ENCODE measurements at places on chromosomes 11 and 22.
A peak's percentile ranks its signal among the peaks of the same experiment; 100 is the strongest.

- DNase-seq = no peak
Observed at GRCh38 chr11:22808571-22809197, 20.9 kb downstream of the SVIP start.

GRCh38 chr11:120717042-120717441 lies 205.5 kb downstream of the GRIK4 start:
- no peak for DNase-seq

DNA sequence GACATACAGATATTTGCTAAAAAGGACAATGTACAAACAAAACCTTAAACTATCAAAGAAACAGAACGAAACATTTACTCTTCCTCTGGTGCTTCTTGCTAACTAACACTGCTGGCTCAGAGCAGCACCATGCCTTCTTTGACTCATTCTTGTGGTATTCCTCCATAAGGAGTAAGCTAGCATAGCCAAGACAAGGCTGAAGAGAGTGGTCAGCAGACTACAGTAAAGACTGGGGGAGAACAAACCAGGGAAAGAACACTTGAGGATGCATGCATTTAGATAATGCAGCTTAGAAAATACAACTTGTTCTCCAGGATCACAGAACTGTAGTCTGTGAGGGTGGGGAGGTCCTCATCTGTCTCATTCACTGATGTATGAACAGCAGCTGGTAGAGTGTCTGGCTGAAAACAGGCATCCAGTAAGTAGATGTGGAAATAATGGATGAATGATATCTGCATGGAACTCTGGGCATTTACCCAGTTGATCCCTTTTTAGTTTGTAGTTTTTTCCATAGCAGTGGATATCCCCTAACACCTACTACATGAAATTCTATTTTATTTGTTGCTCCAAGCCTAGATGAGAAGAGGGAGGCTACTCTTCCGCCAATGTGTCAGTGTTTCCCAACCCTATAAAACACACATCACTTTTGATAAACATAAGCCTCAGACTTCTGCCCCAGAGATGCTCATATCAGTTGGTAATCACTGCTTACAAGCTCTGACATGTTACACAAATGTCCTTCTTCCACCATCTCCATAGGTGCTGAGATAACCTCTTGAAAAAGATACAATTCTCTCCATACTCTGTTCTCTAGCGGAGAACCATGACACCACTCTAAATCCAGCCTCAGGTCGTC lies 7.3 kb downstream of the SNX19 start:
- DNase-seq = no peak

GRCh38 chr11:86977441-86978050 lies 22.4 kb upstream of the FZD4 start:
- DNase-seq = no peak

GRCh38 chr11:68954836-68955606 lies 25.8 kb downstream of the MRGPRD start:
- DNase-seq = no peak

GRCh38 chr11:3995307-3995706 lies 99.3 kb upstream of the RRM1 start:
- no peak for DNase-seq

- DNase-seq = peak; percentile 98
Observed at GRCh38 chr11:124867700-124868099, 2.5 kb downstream of the ROBO3 start.

DNA sequence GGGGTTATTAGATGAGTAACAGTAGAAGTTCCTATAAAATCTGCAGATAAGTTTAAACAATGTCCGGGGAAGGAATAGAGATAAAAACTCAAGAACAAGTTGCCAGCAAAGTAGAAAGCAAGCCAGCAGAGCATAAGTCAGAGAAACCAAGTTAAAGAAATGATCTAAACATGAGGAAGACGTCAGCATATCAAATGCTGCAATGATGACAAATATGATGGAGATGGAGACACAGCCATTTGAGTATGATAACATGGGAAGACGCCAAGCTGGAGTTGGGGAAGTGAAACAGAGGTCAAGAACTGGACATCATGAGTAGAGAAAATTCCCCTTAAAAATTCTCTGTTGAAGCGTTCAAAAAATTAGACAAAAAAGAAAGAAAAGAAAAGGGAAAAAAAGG lies 571.5 kb downstream of the CNTN5 start:
- DNase-seq = no peak

DNA sequence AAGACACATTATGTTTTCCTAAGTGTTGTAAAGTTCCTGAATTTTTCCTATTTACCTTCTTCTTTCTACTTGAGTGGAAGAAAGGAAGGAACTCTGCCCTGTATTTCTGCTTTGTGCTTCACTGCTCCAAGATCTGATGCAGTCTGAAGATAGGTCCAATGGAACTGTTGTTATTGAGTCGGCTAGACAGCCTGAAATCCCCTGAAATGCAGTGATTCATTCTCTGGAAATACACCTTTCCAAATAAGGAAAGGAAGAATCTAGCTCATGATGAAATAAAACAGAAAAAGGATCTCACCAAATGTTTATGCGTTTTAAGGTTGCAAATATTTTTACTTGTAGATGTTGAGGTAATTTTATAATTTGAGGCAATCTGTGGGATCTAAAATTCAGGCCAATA lies 322.8 kb downstream of the GUCY1A2 start:
- DNase-seq = no peak

DNA sequence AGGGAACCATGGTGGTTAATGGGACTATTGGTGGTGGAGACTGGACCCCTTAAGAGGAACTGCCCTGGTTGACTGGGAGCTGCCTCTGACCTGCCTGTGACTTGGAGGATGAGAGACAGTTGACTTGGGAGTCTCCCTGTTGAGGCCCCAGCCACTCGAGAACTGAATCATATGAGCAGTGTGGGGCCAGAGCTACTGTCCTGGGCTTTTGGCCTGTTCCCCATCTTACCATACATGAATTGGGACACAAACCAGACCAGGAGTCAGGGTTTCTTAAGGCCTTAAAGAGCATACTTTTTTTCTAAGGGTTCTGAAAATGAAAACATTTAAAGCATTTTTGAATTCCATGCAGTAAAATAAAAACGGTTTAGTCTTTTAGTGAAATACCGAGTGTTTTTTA lies 92.8 kb downstream of the TEAD1 start:
- no peak for DNase-seq

GRCh38 chr11:120612513-120613263 lies 101.1 kb downstream of the GRIK4 start:
- no peak for DNase-seq

All from 8988T (cell line).